Stimulated activated CD4-positive, alpha-beta T cell treated with anti-CD3 and anti-CD28 coated beads, Interleukin-4, amount 100 ng/mL, for 24 hours (primary cell): ENCODE measurements at places on chromosomes 11 and 22.

GRCh38 chr11:69008737-69009440 is 4.2 kb downstream of the MRGPRF start:
- no peak for DNase-seq

DNA sequence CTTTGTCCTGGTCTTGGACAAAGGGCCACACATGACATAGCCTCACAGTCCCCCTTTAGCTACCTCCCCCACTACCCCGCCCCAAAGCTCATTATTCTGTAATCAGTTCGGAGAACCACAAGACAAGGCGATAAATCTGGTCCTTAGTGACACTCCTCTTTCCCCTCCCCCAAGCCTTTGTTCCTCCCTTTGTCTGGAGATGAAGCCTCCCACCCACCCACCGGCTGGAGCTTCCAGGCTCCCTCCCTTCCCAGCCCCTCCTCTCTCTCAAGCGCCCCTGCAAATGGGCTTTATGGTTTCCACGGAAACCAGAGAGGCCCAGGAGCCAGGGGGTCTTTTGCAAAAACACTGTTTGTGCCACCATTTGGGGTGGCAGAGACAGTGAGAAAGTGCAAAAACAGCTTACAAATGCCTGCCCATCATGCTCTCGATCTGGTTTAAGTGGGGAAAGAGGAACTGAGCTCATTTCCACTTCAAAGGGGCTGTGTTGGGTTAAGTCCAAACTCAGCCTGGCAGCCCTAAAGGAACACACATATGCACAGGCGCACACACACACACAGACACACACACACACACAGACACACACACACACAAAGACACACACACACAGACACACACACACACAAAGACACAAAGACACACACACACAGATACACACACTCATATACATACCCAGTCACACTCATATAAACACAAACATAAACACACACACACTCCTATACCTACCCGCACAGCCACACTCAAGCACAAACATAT is 23.5 kb downstream of the APLNR start:
- no peak for DNase-seq

DNA sequence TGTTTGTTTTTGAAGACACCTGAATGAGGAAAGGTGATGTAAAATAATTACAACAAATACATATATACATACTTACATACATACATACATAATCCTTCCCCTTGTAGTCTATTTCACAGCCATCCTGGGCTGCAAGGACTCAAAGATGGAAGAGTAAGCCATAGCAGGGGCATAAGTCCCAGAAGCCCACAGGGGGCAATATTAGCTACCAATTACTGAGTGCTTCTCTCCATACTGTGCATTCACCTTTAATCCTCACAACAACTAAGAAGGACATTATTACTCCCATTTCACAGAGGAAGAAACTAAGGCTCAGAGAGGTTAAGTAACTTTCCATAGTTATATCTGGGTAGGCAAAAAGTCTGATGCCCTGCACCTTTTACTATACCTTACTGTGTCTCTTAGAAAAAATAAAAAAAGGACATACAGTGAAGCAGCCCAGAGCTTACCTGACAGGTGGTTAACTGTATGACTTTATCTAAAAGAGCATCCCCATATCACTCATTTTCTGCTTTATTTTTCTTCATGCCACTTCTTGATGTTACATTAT is 2.7 kb downstream of the SERGEF start:
- DNase-seq: no peak

- no peak for DNase-seq
Observed at GRCh38 chr11:120977266-120978137, 46.4 kb upstream of the TBCEL start.

DNA sequence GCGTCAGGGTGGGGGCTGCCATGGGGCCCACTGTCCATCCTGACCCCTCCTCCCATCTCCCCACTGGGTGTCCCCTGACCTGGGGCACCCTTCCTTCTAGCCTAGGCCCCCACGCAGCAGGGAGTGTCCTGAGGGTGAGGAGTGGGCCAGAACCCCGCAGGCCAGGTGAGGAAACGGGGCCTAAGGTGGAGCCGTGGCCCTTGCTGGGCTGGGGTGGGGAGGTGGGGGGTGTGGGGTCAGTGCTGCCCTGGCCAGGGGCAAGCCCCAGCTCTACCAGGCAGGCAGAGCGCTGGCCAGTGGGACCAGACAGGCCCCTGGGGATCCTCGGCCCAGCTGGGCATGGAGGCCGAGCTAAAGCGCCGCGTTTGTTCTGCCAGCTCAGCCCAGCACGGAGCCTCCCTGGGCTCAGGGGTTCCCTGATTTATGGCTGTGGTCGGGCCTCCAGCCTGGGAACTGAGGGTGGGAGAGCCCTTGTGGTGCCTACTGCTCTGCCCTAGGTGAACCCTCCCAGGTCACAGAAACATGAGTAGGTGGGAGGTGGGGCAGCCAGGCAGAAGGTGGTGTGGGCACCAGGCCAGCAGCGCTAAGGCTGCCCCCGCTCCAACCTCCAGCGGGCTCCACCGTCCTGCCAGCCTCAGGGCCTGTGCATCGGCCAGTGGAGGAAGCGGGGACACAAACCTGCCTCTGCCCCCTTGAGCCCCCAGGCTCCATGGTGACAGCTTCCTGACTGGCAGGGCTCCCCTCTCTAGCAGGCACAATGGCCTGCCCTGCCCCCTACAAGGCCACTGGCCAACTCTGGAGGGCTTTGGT is 22.4 kb downstream of the TRMU start:
- DNase-seq: no peak

DNA sequence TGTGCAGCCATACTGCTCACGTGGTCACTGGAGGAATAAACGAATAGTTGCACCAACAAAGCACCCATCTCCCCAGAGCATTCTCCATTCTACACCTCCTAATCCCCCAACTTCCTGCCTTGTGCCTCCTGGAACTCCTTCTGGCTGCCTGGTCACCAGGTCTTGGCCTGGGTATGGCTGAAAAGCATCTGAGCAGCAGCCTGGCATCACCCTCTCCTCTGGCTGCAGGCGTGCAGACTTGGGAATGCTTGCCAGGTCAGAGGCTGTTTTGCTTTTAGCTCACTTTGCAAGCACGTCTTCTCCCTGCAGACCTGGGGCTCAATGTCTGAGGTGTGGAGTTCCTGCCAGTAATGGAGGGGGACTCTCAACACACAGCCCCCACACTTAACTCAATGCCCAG is 33.3 kb upstream of the KCNJ11 start:
- no peak for DNase-seq

GRCh38 chr11:46247090-46247489 is 30.4 kb upstream of the CREB3L1 start:
- DNase-seq: no peak

DNA sequence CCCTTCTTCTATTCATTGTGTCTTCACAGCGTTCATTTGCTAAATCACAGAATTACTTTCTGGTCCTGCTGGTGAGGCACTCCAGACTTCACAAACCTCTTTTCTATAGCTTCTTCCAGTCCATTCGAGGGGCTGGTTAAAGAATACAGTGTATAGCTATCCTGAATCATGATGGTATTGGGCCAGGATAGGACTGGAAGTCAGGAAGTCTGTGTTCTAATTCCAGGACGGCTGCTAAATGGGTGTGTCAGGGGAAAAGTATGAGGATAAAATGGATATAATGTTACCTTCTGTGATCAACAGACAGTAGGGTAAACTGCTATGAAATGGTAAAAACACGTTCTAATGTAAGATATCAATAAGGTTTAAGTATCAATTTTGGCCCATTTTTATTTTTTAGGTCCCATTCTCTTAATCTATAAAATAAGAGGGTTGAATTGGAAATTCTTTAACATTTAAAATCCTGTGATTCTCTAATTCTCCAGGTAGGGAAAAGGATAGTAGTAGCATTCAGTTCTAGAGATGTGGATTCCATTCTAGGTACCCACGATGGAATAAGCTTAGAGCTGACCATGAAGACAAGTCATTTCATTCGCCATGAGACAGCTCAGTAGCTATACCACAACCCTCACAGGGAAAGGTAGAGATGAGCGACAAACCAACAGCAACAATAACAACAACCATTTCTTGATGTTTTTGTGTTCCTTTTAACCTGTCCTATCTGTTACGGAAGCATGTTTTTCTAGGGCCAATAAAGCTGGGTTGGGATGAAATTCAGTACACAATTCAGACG is 96.1 kb downstream of the SLC1A2 start:
- no peak for DNase-seq

- DNase-seq: no peak
Observed at GRCh38 chr11:72783144-72783905, 10.5 kb downstream of the STARD10 start.

DNA sequence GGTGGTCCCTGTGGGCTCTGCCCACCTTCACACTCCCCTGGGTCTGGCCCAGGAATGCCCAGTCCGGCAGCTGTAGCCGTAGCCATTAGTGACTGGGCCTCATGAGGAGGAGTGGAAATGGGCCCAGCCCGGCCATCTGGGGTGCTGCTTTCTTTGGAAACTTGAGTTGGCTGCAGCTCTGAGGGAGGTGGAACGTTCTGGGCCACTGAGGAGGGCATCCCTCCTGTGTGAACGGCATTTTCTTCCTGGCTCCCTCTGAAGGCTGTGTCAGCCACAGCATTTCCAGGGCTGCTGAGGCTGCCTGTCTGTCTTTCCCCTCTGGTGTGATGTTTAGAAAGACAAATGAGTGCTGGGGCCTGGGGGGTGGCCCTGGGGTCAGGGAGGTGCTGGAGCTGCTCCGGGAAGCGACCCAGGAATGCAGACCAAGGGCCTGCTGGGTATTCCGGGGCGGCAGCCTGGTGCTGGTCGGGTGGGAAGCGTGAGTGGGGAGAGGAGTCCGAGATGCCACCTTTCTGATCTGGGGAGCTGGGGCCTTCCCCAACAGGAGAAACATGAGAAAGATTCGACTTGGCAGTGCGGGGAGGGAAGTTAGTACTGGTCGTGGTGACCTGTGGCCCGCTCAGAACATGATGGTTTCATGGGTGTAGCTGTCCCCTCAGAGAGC is 27.1 kb downstream of the PTDSS2 start:
- DNase-seq: no peak

- no peak for DNase-seq
Observed at GRCh38 chr11:119752946-119753345, 23.9 kb upstream of the NECTIN1 start.

DNA sequence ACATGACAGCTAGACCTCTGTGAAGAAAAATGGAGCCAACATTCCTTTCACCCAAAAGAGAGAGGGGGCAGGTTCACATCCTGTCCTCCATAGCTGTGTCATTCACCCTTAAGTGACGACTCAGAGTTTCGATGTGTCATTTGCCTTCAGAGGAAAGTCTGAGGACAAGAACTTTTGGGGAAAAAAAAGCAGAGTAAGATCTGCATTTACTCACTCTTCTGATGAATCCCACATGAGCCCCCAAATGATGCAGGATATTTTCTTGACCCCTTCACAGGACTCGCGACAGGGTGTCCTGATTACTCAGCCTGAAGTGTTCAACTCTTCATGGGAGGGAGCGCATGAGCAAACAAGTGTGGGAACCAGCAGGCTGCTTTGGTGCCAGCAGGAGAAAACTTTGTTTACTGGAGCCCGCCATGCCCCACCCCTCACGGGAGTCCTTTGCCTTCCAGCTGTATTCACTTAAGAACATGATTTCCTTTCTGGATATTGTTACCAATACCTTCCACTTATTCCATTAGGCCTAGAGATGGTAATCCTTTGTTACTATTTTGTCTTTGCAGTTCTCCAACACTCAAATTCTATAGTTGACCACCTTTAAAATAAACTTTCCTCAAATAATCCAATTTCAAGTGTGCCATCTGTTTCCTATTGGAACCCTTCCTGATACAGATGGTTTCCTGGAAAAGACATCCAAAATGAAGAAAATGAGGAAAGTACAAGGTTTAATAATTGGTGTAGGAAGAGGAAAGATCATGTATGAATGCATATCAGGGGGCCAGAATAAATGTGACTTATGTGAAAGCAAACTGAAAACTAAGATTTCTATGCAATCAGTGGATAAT is 729.8 kb downstream of the FAM181B start:
- DNase-seq: peak; percentile 8

GRCh38 chr11:101327908-101328307 is 198.3 kb upstream of the PGR start:
- DNase-seq: no peak

DNA sequence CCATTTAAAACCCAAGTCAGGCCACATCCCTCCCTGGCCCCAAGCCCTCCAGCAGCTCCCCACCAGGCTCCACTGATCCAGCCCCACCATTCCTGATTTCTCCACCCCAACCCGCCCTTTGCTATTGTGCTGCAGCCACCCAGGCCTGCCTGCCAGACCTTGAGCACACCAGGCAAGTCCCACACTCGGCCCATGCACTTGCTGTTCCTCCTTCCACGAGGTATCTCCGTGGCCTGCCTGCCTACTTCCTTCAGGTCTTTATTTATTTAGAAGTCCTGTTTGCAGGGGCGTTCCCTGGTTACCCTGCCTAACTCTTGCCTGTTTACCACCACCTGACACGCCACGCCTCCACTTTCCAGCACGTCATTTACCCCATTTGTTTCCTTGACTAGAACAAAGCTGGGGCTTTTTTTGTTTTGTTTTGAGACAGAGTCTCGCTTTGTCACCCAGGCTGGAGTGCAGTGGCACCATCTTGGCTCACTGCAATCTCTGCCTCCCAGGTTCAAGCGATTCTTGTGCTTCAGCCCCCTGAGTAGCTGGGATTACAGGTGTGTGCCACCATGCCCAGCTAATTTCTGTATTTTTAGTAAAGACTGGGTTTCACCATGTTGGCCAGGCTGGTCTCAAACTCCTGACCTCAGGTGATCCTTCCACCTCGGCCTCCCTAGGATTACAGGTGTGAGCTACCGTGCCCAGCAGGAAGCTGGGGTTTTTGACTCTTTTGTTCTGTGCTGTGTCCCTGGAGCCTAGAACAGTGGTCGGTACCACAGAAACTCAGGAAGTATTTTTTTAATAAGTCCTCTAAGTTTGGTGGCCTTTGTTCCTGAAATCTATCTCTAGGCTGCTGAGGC is 6.7 kb downstream of the CENPM start:
- DNase-seq: peak; percentile 97

DNA sequence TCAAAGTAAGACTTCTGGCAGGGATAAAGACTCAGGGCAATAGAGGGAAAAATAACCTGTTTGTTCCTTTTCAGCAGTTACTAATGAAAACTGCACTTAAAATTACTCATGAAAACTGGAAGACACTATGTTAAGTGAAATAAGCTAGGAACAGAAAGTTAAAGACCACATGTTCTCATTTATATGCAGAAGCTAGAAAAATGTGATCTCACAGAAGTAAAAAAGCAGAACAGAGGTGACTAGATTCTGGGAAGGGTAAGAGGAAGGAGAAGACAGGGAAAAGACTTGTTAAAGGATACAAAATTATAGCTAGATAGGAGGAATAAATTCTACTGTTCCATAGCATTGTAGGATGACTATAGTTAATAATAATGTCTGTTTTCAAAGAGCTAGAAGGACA is 22.2 kb downstream of the HPS5 start:
- DNase-seq: no peak

DNA sequence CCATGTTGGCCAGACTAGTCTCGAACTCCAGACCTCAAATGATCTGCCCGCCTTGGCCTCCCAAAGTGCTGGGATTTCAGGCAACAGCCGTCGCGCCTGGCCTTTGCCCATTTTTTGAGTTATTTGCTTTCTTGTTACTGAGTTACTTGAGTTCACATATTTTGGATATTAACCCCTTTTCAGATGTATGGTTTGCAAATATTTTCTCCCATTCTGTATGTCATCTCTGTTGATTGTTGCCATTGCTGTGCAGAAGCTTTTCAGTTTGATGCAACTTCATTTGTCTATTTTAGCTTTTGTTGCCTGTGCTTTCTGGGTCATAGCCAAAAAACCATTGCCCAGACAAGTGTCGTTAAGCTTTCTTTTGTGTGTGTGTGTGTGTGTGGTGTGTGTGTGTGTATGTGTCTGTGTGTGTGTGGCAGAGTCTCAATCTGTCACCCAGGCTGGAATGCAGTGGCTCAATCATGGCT is 6.8 kb downstream of the TSGA10IP start:
- DNase-seq: no peak
